Camera-type eye (tissue), 1 donor: ENCODE measurements at places on chromosomes 12 and 14. TPM values are rescaled to one million over a fixed set of nuclear protein-coding genes. Genes with fewer than 3 reads are reported as not detected.

SERPINA5 gene
- total RNA-seq = 0.66 TPM

CALCOCO1 gene
- total RNA-seq = 168 TPM

SLC7A7 gene
- 4.1 TPM for total RNA-seq

PTPN6 gene
- total RNA-seq = 5.1 TPM

GSG1 gene
- 17.3 TPM for total RNA-seq

RDH11 gene
- total RNA-seq = 98.0 TPM

RAD9B gene
- total RNA-seq = 1.9 TPM

KRT6C gene
- not detected for total RNA-seq

PRDM4 gene
- total RNA-seq = 30.1 TPM

MEG3 gene
- total RNA-seq = 371 TPM

P2RX7 gene
- total RNA-seq = 4.0 TPM

FMNL3 gene
- total RNA-seq = 30.1 TPM

WNT1 gene
- total RNA-seq = not detected

TAS2R42 gene
- total RNA-seq = not detected

SLC39A2 gene
- total RNA-seq = 0.49 TPM

FOXM1 gene
- 3.8 TPM for total RNA-seq

GLIPR1L1 gene
- not detected for total RNA-seq

PPM1H gene
- total RNA-seq = 17.2 TPM

TMCC3 gene
- total RNA-seq = 10.1 TPM

TSPAN8 gene
- 1.4 TPM for total RNA-seq

NRXN3 gene
- total RNA-seq = 101 TPM

PRPH gene
- total RNA-seq = 18.9 TPM

RCOR1 gene
- total RNA-seq = 23.3 TPM

RNASE3 gene
- not detected for total RNA-seq

PPP1R36 gene
- total RNA-seq = 1.5 TPM

KRT1 gene
- total RNA-seq = 0.82 TPM

ANKRD33 gene
- 4.2 TPM for total RNA-seq

TAS2R20 gene
- total RNA-seq = 20.5 TPM

KIF26A gene
- 31.3 TPM for total RNA-seq

DBX2 gene
- total RNA-seq = 0.22 TPM

CYP46A1 gene
- total RNA-seq = 5.4 TPM

NTF3 gene
- total RNA-seq = 3.3 TPM

ADAM20 gene
- 4.0 TPM for total RNA-seq

LHX5 gene
- total RNA-seq = not detected

IFNG-AS1 gene
- 4.9 TPM for total RNA-seq

MTRFR gene
- total RNA-seq = 19.5 TPM

SMCO2 gene
- 1.9 TPM for total RNA-seq

ASCL1 gene
- 42.0 TPM for total RNA-seq

PZP gene
- not detected for total RNA-seq

POTEM gene
- total RNA-seq = not detected

NPAS3 gene
- 12.0 TPM for total RNA-seq

PDE3A gene
- 72.1 TPM for total RNA-seq

CCDC38 gene
- 0.27 TPM for total RNA-seq

ACSM4 gene
- not detected for total RNA-seq

BICDL1 gene
- total RNA-seq = 24.7 TPM

OR2AP1 gene
- total RNA-seq = not detected

SLC4A8 gene
- 27.6 TPM for total RNA-seq

CPNE6 gene
- 5.9 TPM for total RNA-seq
